ENCODE measurements at places on chromosomes 2 and 18. TPM values are rescaled to one million over a fixed set of nuclear protein-coding genes. Genes with fewer than 3 reads are reported as not detected.

DNA sequence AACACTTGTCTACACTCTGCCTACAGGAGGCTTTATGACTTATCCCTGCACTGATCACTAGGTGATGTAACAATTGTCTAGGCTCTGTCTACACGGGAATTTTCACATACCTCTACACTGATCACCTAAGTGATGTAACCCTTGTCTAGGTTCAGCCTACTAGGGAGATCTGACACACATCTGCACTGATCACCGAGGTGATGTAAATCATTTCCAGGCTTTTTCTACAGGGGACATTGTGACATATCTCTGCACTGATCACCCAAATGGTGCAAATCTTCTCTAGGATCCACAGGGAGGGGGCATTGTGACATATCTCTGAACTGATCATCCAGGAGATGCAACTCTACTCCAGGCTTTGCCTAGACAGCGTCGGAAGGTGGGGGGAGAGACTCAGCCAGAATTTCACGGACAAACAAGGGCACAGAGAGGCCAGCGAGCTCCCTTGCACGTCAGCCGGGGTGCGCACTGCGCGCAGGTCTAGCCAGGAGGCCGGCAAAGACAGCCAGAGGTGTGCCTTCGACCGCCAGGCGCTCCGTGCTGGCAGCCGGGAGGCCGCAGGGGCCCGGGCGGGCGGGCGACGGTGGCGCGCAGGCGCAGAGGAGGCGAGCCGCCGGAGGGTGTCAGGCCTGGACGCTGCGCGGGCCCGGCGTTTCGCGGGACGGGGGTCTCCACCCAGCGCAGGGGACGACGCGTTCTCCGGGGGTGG is 46.9 kb upstream of the USP14 start:
- peak; percentile 85 for DNase-seq

The GDF7 gene
- 0.06 TPM for total RNA-seq

- DNase-seq: no peak
Observed at GRCh38 chr2:196961889-196962288, 35.4 kb upstream of the PGAP1 start.

DNA sequence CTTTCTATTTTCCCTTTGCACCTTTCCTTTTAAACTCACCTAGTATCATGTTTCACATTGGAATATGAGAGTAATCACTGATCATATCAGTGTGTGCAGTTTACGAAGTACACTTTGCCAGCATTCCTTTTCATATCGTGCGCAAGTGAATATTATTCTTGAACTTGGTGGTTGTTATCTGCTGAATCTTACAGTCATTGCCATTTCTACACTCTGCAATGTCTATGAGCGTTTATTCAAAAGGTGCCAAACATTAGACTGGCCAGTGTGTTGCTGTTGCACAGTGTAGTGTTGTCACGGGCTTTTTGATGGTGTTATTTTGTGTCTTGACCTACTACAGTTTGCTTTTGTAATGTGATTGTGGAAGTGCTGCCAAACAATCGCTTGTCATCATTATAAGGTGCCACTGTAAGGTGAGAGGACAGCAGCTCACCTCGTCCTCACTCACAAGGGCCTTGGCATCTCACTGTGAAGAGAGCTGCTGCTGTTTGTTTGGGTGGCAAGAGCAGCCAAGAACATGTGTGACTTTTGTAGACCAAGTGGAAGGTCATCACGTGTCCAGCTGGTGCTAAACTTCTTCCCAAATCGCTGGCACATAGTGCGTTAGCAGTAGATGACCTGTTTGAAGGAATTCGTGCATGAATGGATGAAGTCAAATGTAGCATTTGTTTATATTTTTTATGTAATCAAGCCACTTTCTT is 113.3 kb downstream of the MYO1B start:
- no peak for DNase-seq

The B4GALT6 gene
- total RNA-seq: 37.9 TPM

DNA sequence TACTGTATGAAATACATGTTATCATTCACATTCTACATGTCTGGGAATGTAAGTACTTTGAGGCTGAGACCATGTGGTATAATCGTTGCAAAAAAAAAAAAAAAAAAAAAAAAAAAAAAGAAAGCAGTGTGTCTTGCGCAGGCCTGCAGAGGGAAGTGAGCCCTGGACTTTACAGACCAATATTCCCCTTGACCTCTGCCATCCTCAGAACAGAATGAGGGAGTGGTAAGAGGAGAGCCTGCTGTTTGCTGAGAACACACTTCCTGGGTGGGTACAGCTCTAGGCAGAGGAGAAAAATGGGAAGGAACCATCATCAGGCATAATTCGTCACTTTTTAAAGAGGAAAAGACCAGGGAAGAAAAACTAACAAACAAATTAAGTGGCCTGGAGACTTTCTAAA is 28.8 kb upstream of the TBC1D8 start:
- DNase-seq: no peak

The REEP1 gene
- 1.5 TPM for total RNA-seq

- DNase-seq: no peak
Observed at GRCh38 chr2:62895632-62896009, 155.0 kb upstream of the OTX1 start.

DNA sequence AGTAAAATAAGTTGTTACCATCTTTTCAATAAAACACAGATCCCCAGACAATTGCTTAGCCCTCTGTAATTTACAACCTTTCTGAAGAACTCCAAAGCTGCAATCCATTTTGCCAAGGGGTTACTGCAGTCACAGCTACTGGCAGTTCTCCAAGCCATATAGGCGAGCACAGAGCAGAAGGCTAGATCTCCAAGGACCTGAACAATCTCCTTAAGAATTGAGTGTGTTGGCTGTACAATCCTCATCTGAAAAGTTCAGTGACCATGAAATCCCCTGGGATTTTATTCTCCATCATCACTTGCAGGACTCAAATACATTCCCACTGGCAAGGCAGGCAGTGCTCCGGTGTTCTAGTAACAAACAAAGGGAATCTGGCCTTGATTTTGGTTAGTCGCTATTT is 103.9 kb upstream of the LRP1B start:
- no peak for DNase-seq

DNA sequence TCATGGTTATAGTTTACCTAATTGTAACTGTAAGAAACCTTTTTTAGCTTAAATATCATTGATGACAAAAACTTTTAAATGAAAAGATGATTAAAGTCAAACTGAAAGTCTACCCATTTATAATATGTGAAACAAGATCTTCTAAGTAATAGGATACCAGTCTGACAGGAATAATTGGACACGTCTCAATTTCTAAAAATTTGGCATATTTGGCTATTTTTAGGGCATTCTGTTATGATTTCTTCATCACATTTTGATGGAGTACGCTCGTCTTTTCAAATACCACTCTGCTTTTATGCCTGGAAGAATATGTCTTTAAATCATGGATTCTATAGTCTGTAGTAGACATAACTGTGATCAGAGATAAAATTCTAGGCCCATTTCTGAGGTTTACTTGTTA is 1.3 kb downstream of the R3HDM1 start:
- DNase-seq: no peak

The PIGN gene
- 26.3 TPM for total RNA-seq

The ZNF236 gene
- total RNA-seq: 14.2 TPM

The KIAA2012 gene
- total RNA-seq: not detected

The IL36A gene
- total RNA-seq: not detected

GRCh38 chr2:12606472-12607000 is 110.2 kb upstream of the TRIB2 start:
- no peak for DNase-seq

All from H1 (cell line).